Endothelial cell of umbilical vein (primary cell): ENCODE measurements at places on chromosomes 13 and 19. TPM values are rescaled to one million over a fixed set of nuclear protein-coding genes. Genes with fewer than 3 reads are reported as not detected.
A peak's percentile ranks its signal among the peaks of the same experiment; 100 is the strongest.

Gene OR7A5
- polyA plus RNA-seq: not detected in 2 replicates

Gene B3GNT8
- polyA plus RNA-seq: 3.6 and 4.1 TPM in 2 replicates

DNA sequence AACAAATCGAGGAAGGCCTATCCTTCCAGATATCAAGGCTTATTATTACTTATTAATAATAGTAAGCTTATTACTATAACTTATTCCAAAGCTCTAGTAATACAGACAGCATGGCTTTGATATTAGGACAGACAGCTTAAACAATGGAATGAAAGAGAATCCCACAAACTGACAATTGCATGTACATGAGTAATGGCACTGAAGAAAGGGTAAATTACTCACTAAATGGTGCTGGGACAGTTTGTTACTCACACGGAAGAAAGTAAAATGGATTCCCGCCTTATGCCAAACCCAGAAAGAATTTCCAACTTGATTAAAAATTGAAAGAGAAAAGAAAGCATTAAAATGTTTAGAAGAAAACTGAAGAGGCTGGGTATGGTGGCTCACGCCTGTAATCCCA, 60.3 kb downstream of the MIPEP start:
- DNase-seq: no peak

Gene C19orf38
- polyA plus RNA-seq: not detected in 2 replicates

Gene ZNF581
- 32.3 and 37.0 TPM in 2 replicates for polyA plus RNA-seq

DNA sequence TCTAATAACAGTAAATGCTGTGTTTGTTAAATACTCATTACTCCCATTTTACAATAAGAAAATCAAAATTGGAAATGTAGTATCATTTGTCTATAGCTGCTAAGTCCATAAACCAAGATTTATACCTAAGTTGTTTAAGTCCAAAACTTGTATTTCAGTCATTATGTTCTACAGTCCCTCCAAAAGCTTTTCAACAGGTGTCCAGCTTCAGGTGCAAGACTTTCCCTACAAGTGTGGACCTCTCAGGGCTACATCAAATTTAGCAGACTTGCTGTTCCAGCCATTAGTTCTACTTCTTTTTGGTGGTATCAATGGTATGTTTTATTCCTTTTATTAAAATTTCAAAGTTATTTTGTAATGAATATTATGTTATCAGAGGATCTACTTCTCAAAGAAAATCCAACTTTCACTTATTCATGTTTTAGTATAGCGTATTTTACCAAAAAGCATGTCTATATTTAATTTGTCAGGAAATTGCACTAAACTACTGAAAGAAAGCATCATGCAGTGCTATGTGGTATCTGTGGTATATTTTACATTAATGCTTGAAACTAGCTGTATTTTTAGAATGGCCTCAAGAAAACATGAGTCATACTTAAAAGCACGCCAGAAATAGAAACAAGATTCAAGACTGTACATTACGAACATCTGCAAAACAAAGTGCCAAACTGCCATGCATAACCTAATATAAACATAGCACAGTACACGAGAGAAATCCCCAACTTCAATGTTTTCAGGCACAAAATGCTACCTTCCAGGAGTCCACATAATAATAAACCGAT, 44.5 kb downstream of the VWA8 start:
- DNase-seq: peak; percentile 86

GRCh38 chr13:46320821-46321220, 66.2 kb downstream of the RUBCNL start:
- no peak for DNase-seq

- DNase-seq: peak; percentile 51
Measured at GRCh38 chr19:10390652-10391286, 10.4 kb upstream of the TYK2 start.

- DNase-seq: no peak
Measured at GRCh38 chr13:80118506-80118905, 222.4 kb downstream of the SPRY2 start.

Gene FPR3
- not detected in 2 replicates for polyA plus RNA-seq

GRCh38 chr13:43339805-43340550, 316.6 kb downstream of the DNAJC15 start:
- DNase-seq: no peak

Gene ZNF492
- not detected in 2 replicates for polyA plus RNA-seq

Gene ZNF560
- 0.03 and 0.06 TPM in 2 replicates for polyA plus RNA-seq

- no peak for DNase-seq
Measured at GRCh38 chr13:79483086-79483706, 2.2 kb downstream of the NDFIP2 start.

- no peak for DNase-seq
Measured at GRCh38 chr19:51179256-51179655, 37.2 kb downstream of the SIGLEC7 start.

- no peak for DNase-seq
Measured at GRCh38 chr13:99639126-99639525, 137.9 kb downstream of the TM9SF2 start.

DNA sequence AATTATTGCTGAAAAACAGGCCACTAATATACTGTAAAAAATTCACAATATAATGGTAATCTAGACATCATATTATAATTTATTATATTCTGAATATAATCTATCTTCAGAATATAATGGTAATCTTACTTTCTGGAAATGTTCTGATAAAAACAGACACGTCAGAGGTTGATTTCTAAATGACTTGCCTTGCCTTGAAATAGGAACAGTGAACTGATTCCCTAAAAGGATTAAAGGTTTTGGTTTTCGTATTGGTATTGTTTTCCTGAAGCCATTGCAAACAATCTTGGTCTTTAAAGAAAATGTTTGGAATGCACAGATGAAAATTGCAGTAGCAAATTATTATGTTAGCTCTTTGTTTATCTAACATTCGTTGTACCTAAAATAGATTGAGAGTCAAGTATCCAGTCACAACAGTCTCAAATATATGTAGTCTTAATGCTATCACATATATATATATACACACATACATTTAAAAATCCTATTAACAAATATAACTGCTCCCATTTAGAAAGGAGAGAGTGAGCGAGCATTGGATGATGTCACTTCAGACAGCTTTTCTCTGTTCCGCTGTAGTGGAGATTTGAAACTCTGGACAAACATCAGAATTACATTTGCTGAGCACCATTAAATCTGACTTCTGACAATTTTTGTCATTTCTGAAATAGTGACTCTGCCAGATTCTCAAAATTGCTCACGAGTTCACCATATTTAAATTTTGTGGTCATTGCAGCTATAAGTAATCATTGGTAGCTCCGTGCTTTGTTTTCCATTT, 1.7 kb downstream of the ITM2B start:
- peak; percentile 58 for DNase-seq

Gene ANGPTL8
- not detected in 2 replicates for polyA plus RNA-seq

- DNase-seq: no peak
Measured at GRCh38 chr19:51086153-51086850, 3.6 kb upstream of the KLK14 start.

Gene URAD
- not detected in 2 replicates for polyA plus RNA-seq

- DNase-seq: no peak
Measured at GRCh38 chr13:47085346-47085745, 188.5 kb upstream of the HTR2A start.

DNA sequence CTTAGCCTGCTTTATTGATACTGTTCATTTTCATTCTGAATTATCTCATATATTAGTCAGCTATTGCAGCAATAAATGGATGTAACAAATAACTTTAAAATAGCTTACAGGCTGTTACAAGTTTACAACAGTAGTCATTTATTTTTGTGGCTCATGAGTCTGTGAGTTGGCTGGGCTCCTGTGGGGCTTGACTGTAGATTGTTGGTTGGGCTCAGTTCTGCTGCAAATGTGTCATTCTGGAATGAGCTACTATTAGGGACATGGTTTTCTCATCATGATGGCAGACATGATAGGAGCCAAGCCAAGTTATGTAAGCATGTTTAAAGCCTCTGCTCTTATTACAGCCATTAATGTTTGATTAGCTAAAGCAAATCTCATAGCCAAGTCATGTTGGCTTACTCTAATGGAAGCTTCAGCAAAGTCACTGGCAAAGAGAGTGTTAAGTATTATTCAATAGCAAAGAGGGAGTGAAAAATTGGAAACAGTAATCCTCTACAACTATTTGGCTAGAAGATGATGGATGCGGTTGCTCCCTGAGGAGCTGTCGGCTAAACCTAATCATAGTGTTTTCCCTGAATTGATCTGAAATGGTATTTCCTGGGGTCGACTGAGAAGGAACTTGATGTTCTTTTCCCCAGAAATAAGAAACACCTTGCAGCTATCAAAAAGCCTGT, 391.3 kb downstream of the TDRD3 start:
- DNase-seq: no peak

GRCh38 chr19:16527971-16528521, 14.2 kb downstream of the CHERP start:
- DNase-seq: peak; percentile 17

GRCh38 chr19:8305798-8306197, 2.4 kb downstream of the CD320 start:
- DNase-seq: no peak

- peak; percentile 33 for DNase-seq
Measured at GRCh38 chr13:60617991-60618733, 221.1 kb downstream of the TDRD3 start.

GRCh38 chr13:43153436-43154090, 130.2 kb downstream of the DNAJC15 start:
- no peak for DNase-seq

GRCh38 chr19:3062165-3063105, at the start of gene TLE5:
TSS of gene TLE5 (minus strand) at chr19:3062495. CDS start at chr19:3062200, 295 bp downstream.
- peak; percentile 28 for DNase-seq

DNA sequence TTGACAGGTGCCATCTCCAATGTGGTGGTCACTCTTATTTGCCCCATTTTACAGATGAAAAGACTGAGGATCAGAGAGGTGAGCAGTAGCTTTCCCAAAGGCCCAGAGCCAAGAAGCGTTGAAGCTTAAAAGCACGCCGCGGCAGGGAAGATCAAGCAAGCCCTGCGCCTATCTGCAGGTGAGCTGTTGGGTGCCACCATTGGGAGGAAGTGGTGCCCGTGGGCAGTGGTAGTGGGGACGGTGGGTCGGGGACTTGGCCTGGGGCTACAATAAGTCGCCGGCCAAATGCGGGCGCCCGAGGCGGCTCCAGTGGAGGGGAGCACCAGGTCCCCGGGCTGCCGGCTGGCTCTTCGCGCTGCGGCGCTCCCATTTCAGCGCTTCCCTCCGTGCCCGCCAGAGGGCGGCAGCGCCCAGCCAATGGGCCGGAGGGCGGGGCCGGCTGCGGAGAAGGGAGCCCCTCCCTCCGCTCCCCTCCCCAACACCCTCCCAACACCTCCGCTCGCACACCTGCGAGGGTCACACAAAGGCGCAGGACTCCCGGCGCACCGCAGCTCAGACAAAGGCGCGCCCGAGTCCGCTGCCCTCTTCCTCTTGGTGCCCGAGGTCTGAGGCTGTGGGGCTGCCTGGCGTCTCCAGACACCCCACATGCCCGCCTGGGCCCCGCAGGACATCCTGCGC, 744 bp upstream of the POU2F2 start:
- DNase-seq: peak; percentile 45

DNA sequence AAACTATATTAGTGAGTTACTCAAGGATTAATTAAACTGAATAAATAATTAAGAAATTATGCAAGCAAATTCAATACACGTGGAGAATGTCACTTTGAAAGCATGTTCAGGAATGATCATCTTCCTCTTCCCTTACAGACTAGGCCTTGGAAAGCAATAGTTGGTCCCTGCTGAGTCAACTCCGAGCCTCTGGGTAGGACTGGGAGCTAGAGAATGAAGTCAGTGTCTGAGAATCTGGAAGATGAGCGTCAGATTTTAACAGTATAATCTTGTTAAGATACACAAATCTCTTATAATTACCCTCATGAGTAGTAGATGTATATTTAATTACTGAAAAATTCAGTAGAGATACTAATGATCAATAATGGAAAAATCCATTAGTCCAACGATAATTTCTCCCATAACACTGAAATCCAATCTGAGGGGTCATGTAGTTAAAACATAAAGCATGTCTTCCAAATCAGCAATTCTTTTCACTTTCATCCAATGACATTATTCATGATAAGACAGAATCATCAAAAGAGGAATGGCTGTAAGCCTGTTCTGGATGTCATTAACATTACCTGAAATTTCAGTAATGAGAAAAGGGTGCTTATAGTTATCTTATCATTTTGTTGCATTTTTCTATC, 423.0 kb downstream of the DCT start:
- DNase-seq: no peak

DNA sequence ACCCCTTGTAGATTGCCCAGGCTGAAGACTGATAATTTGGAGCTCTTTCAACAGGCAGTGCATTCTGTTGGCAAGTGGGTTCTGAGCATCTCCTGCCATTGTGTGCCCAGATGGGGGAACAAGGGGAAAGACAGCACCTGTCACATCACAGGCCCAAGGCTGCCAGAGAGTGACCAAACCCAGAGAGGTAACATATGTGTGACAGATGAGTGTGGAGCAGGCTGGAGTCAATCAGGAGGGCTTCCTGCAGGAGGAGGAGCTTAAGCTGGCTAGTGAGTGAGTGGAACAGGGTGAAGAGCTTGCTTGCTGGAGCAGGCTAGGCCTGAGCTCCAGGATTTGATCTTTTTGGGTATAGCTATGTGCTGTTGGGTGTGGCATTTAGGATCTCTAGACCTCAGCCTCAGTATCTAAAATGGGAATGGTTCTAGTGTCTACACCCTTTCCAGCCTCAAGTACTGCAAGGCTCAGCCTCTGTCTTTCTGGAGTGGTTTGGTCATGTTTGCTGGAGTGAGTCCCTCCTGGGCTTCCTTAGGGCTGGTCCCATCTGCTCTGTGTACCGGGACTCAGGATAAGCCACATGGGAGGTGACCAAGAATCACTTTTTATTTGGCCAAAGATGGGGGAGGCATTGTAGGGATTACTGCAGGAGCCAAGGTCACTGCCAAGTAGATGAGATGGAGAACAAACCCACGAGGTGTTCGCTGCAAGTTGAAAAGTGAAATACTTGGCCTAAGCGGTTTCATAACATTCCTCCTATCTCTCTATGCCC, 152.4 kb upstream of the TSHZ3 start:
- DNase-seq: no peak

DNA sequence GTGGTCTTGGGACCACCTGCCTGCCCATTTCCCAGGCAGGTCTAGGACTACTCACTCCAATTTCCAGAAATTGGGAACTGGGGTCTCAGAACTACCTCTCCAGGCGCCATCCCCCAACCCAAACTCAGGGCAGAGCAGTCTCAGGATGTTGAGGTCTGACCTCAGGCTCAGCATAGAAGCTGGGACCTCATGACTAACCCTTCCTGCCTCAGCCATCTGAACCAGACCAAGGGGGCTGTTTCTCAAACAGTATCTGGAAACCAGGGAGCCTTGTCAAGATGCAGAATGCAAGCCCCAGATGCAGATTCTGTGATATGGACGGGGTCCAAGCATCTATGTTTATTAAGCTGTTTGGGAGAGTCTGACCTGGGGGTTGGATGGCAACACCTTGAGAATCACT, 1.3 kb downstream of the FBXW9 start:
- DNase-seq: no peak

Gene EBI3
- polyA plus RNA-seq: 1.0 and 1.8 TPM in 2 replicates
